Epithelial cell of alveolus of lung (primary cell): ENCODE measurements at places on chromosomes 3 and 15. TPM values are rescaled to one million over a fixed set of nuclear protein-coding genes. Genes with fewer than 3 reads are reported as not detected.

Gene KCNMB2
- total RNA-seq = 0.39 TPM in 1 of 2 replicates, not detected in the other

Gene RASGRF1
- total RNA-seq = not detected in 2 replicates

Gene HHLA2
- 0.26 TPM in 1 of 2 replicates, not detected in the other for total RNA-seq

Gene DPP8
- 25.3 and 25.6 TPM in 2 replicates for total RNA-seq

Gene SPATA12
- not detected in 2 replicates for total RNA-seq

Gene MOBP
- not detected in 2 replicates for total RNA-seq

Gene SPINT1
- total RNA-seq = 4.1 and 31.0 TPM in 2 replicates

Gene MTFMT
- 27.8 and 38.9 TPM in 2 replicates for total RNA-seq

Gene CFAP44
- 0.24 and 0.52 TPM in 2 replicates for total RNA-seq

Gene PIGZ
- total RNA-seq = 0.78 and 4.7 TPM in 2 replicates

Gene SAMD7
- total RNA-seq = not detected in 2 replicates

Gene IMPG2
- under 0.01 and 0.24 TPM in 2 replicates for total RNA-seq

Gene SH3GL3
- 0.78 TPM in 1 of 2 replicates, not detected in the other for total RNA-seq

Gene OR5K2
- not detected in 2 replicates for total RNA-seq

Gene IGDCC3
- total RNA-seq = 0.08 TPM in 1 of 2 replicates, not detected in the other

Gene STAC
- total RNA-seq = 0.08 and 3.2 TPM in 2 replicates

Gene DNASE1L3
- total RNA-seq = not detected in 2 replicates

Gene TEX55
- not detected in 2 replicates for total RNA-seq

Gene PIK3R4
- total RNA-seq = 29.3 and 51.5 TPM in 2 replicates

Gene SRPRB
- 31.2 and 51.6 TPM in 2 replicates for total RNA-seq

Gene ROBO1
- total RNA-seq = 47.8 and 63.2 TPM in 2 replicates

Gene NDUFB5
- total RNA-seq = 95.8 and 107 TPM in 2 replicates

Gene SCG3
- total RNA-seq = not detected in 2 replicates
